ENCODE measurements at places on chromosomes 2 and 18. TPM values are rescaled to one million over a fixed set of nuclear protein-coding genes. Genes with fewer than 3 reads are reported as not detected.

The RESP18 gene
- total RNA-seq, result not detected

The PTCD3 gene
- 97.6 TPM for total RNA-seq

The FNDC4 gene
- 17.3 TPM for total RNA-seq

The POLR1B gene
- 36.1 TPM for total RNA-seq

The TCF23 gene
- not detected for total RNA-seq
